Activated naive CD4-positive, alpha-beta T cell (primary cell): ENCODE measurements at places on chromosomes 5 and 9.

GRCh38 chr5:97737608-97738007 is 554.6 kb upstream of the RIOK2 start:
- DNase-seq = no peak

DNA sequence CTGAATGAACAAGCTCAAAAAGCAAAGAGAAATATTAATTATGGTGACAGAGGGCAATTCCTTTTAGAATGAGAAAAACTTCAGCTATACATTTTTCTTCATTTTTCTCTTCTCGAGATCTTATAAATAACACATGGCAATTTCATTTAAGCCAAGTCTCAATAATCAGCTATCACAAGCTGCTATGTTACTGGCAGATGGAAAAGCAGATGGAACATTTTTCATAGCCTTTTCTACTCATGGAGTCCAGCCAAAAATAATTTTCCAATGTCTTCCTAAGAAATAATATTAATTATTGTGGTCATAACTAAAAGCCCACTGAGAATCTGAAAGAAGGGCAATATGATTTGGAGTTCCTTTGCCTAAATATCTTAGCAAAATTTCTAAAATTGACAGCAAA is 35.6 kb downstream of the SKIC3 start:
- DNase-seq = no peak

DNA sequence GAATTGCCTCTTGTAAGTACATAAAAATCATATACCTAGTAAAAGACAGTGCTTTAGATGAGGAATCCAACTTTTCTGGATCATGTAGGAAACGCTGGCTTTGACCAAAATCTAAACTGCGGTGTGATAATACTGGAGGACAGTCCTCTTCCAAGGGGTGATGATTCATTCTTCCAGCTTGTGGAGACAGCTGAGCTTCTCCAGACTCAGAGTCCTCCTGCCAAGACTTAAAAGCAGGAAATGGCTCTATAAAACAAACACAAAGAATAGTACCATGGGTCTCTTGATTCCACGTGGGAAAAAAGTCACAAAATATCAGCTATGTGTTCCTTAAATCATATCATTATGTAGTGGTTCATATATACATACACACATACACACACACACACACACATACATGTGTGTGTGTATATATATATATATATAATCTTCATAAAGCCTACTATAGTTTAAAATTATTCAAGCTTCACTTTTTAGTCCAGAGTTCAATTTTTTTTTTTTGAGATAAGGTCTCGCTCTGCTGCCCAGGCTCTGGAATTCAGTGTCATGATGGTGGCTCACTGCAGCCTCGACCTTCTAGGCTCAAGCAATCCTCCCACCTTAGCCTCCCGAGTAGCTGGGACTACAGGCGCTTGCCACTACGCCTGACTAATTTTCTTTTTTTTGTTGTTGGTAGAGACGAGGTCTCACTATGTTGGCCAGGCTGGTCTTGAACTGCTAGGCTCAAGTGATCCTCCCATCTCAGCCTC is 65.0 kb downstream of the PKD2L2 start:
- no peak for DNase-seq

DNA sequence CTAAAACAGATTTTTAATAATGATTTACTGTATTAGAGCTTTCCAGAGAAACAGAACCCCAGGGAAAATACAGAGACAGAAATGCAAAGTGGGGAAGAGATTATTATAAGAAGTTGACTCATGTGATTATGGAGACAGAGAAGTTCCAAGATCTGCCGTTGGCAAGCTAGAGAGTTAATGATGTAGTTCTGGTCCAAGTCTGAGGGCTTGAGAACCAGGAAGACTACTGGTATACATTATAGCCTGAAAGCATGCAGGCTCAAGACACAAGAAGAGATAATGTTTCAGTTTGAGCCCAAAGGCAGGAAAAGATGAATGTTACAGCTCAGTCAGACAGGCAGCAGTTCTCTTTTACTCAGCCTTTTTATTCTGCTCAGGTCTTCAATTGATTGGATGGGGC is 98.8 kb upstream of the NFIL3 start:
- no peak for DNase-seq

DNA sequence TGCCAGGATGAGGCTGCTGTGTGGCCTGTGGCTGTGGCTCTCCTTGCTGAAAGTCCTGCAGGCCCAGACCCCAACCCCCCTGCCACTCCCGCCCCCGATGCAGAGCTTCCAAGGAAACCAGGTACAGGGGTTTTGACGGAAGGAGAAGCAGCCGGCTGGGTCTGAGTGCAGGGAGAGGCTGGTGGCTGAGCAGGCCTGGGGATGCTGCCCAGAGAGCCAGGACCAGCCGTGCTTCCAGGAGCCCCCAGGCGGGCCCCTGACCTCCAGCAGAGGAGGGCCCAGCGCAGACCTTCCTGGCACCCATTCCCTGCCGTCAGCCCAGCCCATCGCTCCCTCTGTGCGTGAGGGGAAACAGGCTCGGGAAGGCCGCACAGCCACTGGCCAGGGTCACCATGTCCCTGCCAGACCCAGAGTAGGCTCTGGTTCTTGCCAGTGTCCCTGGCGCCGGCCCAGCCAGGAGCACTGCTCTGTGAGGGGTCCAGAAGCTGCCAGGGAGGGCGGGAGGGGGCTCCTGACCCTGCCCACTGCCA is 313 bp downstream of the LCN12 start:
- no peak for DNase-seq

- no peak for DNase-seq
These were observed 148.7 kb downstream of the MLLT3 start for GRCh38 chr9:20473515-20474013.

DNA sequence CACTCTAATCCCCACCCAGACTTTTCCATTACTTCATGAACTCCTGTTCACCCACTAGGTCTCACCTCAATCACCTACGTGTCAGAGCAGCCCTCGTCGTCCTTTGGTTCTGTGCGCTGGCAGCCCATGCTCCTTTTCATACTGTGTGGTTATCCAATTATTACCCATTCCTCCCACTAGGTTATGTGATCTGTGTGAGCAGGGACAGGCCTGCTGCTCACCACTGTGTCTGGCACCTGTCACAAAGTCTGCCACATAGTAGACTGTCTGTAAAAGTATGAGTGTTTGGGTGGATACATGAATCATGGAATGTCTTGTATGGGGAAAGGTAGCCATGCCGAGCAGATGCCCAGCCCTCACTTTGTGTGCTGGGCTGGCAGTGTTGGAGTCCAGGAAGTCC is 12.1 kb upstream of the SMAD5 start:
- DNase-seq = no peak

DNA sequence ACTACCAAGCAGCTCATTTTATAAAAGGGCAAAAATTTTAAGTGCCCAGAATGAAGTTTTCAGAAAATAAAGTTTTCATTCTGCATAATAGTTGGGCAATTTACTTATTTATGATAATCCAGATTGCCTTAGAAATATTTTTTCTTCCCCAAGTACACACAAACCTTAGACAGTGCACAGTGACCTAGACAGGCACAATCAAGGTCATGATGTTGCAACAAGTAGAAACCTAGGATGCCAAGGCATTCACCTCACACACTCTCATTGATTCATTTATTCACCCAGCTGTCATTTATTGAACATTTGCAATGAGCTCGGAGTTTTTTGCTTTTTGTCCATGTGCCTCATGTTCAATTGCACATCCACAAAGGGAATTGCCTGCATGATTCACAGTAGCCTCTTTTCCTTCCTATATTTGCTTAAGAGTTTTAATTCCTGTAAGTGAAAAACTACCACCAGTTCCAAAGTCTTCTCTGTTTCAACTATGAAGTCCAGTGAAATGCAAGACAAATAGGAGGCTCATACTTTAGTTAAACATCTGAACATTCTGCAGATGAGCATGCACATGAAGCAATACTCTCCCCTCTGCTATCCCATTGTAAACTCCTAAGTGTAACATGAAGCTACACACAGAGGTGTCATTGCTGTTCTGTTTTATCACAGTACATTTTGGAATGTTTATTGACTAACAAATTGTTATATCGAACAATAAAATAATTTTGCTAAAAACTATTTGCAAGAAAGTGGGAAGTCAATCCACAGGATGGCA is 122.9 kb downstream of the HINT1 start:
- no peak for DNase-seq

- DNase-seq = no peak
These were observed 242.8 kb downstream of the RASEF start for GRCh38 chr9:82820186-82820585.

DNA sequence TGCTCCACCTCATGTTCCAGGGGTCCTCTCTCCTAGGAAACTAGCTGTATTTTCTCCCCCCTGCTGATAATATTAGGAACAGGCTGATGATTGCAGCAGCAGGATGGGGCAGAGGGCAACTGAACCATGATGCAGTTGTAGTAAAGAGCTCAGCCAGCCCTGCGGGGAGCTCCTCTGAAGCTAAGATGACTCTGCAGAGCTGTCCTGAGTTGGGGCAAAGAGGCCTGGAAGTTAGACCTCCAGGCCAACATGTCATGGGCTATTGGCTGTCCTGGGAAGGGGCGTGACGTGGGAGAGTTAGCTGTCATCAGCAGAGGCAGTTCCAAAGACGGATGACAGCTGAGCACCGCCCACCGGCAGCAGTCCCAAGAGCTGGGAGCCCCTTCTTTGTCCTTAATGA is 6.6 kb upstream of the FBP1 start:
- DNase-seq = no peak

- no peak for DNase-seq
These were observed 55.4 kb downstream of the FXN start for GRCh38 chr9:69090946-69091345.

GRCh38 chr5:54859316-54859715 is 126.1 kb downstream of the ESM1 start:
- no peak for DNase-seq
